ENCODE measurements at places on chromosomes 7 and 10. TPM values are rescaled to one million over a fixed set of nuclear protein-coding genes. Genes with fewer than 3 reads are reported as not detected.

GRCh38 chr7:13920053-13920697, 69.3 kb downstream of the ETV1 start:
- peak; percentile 87 for DNase-seq

GRCh38 chr7:32037650-32038198, 32.5 kb downstream of the PDE1C start:
- no peak for DNase-seq

GRCh38 chr10:16986082-16986405, 143.6 kb downstream of the CUBN start:
- DNase-seq, result no peak

- DNase-seq, result no peak
Observed at GRCh38 chr7:151207804-151208203, 2.5 kb downstream of the H2BK1 start.

DNA sequence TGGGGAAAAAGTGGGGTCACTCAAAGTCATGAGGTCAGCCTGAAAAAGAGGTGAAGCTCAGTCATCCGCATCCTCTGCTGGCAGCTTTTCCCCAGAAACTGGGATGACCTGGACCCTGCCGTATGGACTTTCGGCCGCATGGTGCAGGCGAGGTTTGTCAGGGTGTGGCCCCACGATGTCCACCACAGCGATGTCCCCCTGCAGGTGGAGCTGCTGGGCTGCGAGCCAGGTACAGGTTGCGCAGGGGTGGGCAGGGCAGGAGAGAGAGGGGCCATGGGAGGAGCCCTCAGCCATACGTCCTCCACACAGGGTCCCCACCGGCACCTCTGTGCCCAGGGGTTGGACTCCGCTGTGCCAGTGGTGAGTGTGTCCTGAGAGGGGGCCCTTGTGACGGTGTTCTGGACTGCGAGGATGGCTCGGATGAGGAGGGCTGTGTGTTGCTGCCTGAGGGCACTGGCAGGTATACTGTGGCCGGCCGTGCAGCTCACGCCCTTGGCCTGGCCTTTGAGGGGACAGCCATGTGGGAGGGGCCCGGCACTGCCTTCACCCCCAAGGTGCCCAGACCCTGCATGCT, 23.0 kb upstream of the ZNF467 start:
- DNase-seq, result no peak

- DNase-seq, result no peak
Observed at GRCh38 chr7:138726288-138726687, 25.1 kb upstream of the SVOPL start.

GRCh38 chr7:154783281-154783909, 219.5 kb downstream of the PAXIP1 start:
- DNase-seq, result no peak

- DNase-seq, result no peak
Observed at GRCh38 chr10:114697061-114697598, 39.1 kb upstream of the ABLIM1 start.

DNA sequence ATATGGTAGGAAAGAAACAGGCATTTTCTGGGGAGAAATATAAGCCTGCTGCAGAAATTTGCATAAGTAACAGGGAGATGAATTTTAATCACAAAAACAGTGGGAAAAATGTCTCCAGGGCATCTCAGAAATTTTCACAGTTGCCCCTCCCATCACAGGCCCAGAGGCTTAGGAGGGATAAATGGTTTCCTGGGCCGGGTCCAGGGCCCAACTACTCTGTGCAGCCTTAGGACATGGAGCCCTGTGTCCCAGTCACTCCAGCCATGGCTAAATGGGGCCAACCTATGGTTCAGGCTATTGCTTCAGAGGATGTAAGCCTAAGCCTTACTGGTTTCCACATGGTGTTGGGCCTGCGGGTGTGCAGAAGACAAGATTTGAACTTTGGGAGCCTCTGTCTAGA, 9.2 kb downstream of the OR6B1 start:
- no peak for DNase-seq

DNA sequence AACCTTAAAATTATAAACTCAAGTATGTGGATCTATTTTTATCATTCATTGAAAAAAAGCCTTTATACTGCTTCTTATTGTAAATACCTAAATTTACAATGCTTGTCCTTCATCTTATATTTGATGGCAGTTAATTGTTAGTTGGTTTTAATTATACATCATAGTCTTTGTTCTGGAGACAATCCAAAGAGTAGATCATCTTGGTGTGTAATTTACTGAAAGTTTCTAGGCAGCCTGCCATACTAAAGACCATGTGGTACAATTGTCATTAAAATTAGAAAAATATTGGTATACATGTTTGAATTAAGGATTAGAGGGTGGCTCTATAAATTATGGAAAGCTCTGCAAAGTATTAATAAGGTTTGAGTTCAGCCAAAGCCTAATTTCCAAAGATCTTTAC, 231.4 kb downstream of the KCND2 start:
- no peak for DNase-seq

DNA sequence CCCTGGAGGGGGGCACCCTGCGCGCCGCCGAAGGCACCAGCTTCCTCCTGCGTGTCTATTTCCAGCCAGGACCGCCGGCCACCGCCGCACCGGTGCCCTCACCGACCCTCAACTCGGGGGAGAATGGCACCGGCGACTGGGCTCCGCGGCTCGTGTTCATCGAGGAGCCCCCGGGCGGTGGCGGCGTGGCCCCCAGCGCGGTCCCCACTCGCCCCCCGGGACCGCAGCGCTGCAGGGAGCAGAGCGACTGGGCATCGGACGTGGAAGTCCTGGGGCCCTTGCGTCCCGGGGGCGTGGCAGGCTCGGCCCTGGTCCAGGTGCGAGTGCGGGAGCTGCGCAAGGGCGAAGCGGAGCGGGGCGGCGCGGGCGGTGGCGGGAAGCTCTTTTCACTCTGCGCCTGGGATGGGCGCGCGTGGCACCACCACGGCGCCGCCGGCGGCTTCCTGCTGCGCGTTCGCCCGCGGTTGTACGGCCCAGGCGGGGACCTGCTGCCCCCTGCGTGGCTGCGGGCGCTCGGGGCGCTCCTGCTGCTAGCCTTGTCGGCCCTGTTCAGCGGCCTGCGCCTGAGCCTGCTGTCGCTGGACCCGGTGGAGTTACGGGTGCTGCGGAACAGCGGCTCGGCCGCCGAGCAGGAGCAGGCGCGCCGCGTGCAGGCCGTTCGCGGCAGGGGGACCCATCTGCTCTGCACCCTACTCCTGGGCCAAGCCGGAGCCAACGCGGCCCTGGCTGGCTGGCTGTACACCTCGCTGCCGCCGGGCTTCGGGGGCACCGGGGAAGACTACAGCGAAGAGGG, 594 bp downstream of the CNNM1 start:
- DNase-seq, result peak; percentile 69

DNA sequence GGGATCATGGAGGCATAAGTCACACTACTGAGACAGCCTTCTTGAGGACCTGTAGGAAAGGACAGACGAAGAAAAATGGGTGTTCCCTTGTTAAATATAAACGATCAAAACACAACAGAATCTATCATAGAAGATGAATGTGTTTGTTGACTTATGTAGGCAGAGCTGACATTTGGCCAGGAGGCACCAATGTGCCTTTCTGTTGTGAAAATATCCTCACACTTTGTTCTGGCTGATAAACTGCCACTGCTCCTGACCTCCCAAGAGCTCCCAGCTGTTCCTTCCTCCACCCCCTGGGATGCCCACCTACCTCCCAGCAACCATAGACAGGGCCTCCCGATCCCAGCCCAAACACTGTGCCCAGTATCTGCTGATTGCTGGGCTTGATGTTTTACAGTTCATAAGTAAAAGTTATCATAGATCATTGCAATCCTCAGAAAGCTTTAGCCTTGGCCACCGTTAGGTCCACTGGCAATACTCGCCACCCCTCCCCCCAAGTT, 116.6 kb downstream of the CTTNBP2 start:
- no peak for DNase-seq

- DNase-seq, result no peak
Observed at GRCh38 chr10:74855439-74855838, 29.0 kb downstream of the KAT6B start.

- no peak for DNase-seq
Observed at GRCh38 chr10:22649390-22649841, 65.0 kb downstream of the PIP4K2A start.

GRCh38 chr10:113381981-113382509, 170.8 kb upstream of the HABP2 start:
- peak; percentile 81 for DNase-seq

GRCh38 chr10:14904316-14904732, 25.7 kb downstream of the SUV39H2 start:
- DNase-seq, result peak; percentile 59

DNA sequence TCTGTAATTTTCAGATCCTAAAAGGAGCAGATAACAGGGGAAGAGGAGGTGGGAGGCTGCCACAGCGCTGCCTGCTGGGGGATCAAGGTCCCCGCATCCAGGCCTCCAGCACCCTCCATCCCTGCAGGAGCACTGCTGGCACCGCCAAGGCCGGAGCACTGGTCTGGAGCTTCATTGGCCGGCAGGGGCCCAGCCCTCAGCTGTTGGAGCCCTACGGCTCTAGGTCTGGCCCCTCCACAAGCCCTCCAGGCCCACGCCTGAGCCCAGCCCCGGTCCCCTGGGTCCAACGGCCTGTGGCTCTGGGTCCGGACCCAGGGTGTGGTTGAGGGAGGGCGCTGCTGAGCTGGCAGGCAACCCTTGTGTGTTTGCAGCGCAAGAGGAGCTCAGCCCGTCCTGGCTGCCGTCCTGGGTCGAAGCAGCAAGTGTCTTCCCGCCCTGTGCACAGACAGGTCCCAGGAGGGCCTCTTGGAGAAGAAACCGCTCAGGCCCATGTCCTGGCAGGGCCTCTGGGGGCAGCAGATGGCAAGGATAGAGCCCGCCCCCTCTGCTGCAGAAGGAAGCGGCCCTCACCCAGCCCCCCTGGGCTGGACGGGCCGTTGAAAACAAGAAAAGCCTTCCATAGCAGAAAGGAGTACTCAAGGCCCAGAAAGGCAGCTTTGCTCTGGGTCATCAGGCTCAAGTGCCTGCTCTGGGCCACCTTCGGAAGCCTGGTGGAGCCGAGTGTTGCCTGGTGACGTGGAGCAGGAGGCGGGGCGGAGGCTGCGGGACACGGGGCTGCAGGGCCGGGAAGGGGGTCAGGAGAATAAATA, 54.3 kb upstream of the TNRC18 start:
- no peak for DNase-seq

DNA sequence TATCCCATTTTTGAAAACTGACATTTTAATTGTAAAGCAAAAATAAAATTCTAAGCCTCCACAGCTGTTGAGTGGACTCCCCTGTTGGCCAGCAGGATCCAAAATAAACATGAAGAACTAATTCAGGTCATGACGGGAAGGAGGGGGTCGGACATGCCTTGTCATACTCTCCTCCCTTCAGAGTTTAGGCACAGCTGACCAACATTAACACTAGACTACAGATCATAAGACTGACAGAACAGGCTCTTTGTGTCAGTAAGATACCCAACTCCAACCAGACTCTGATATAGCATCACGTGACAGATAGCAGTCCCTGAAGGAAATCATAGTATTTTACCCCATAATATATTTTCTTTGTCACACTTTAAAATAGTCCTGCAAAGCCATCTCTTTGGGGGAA, 20.9 kb upstream of the ZNF12 start:
- no peak for DNase-seq

GRCh38 chr7:127652333-127653248, 597 bp downstream of the SND1 start:
- DNase-seq, result peak; percentile 42

GRCh38 chr7:81492910-81493309, 276.9 kb downstream of the HGF start:
- no peak for DNase-seq

- peak; percentile 35 for DNase-seq
Observed at GRCh38 chr10:91571671-91572070, 61.2 kb downstream of the PPP1R3C start.

DNA sequence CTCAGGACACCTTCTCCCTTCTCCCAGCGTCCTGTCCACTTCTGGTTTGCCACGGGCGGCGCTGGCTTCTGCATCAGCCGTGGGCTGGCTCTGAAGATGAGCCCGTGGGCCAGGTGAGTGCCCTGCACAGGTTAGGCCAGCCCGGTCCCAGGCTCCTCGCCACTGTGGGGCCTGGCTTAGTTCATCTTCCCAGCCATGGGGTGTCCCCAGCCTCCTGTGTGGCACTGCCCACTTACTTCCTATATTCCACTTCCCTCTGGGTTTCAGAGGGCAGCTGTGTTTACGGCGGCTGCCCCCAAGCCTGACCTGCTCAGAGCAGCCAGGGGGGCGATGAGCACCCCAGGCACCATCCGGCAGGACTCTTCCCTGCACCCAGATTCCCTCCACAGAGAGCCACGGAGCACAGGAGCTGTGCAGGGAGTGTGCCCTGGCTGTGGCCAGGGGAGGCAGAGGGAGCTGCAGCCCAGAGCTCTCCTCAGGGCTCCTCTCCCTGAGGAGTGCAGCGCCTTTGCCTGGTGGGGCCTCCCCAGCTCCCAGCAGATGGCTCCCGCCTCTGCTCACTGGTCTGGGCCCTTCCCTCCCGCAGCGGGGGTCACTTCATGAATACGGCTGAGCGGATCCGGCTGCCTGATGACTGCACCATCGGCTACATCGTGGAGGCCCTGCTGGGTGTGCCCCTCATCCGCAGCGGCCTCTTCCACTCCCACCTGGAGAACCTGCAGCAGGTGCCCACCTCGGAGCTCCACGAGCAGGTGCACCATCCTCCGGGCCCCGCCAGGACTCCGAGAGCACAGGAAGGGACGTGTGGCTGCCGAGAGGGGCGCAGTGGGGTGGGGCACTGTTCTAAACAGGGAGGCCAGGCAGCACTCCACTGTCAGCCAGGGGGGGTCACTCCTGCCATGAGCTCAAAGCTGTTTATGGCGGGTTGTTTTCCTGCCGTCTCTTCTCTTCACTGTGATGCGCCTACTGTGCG, 6.4 kb downstream of the LFNG start:
- no peak for DNase-seq

DNA sequence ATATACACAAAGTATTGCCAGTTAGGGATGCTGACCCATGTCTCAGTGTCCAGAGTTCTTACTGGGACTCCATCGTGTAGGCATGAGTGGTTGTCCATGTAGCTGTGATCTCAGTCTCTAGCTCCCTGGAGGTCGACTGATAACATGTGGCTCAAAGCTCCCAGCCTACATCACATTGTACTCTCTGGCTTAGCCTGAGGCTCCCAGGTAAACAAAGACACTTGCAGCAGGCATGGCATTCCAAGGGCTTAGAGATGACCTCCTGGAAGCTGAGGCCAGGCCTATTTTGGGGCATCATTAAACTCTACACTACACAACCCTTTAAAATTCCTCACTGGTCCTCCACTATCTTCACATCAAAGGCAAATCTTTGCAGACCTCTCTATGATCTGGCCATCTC, 100.8 kb upstream of the DOCK1 start:
- no peak for DNase-seq

GRCh38 chr10:29228562-29228961, 60.3 kb upstream of the LYZL1 start:
- no peak for DNase-seq

Gene FBXO24
- total RNA-seq, result 0.78 TPM

Gene ZCCHC24
- total RNA-seq, result 56.5 TPM

Gene AZGP1
- not detected for total RNA-seq

Gene EPHB6
- 27.7 TPM for total RNA-seq

Gene NPSR1
- total RNA-seq, result not detected

Gene TCERG1L
- 0.32 TPM for total RNA-seq

Gene CALHM3
- total RNA-seq, result not detected

Gene ACSM6
- total RNA-seq, result not detected

Measured in cardiac muscle cell (in vitro differentiated cells and primary cell).